ENCODE measurements at places on chromosomes 12 and 14.
A peak's percentile ranks its signal among the peaks of the same experiment; 100 is the strongest.

GRCh38 chr14:76884853-76885276 is 58.7 kb downstream of the LRRC74A start:
- DNase-seq: no peak

DNA sequence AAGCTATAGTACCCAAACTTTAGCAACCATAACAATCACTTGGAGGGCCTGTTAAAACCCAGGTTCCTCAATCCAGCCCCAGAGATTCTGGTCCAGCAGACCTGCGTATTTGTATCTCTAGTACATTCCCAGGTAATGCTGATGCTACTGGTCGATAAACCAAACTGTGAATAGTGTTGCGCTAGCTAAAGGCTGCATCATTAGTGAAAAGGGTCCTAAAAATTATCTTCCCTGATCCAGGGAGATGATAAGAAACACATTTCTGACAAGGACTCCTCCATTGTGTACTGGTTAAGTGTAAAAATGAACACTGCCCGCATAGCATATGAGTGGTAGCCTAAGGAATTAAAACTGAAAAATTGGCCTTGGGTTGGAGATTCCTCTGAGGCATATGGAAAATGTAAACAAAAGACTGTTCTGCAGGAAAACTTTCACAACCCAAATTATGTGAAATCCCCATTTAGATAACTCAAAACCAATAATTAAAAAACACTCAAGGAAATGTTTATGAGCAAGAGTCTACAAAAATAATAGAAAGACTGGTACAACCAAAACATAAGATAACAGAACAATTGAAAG is 322.7 kb downstream of the CEP128 start:
- DNase-seq: no peak

- DNase-seq: no peak
These were observed 507 bp downstream of the SPTSSA start for GRCh38 chr14:34461334-34462131.

- no peak for DNase-seq
These were observed 103.9 kb upstream of the RFLNA start for GRCh38 chr12:124191024-124191359.

- DNase-seq: peak; percentile 77
These were observed 1030.4 kb downstream of the TMEM121 start for GRCh38 chr14:106556665-106557289.

DNA sequence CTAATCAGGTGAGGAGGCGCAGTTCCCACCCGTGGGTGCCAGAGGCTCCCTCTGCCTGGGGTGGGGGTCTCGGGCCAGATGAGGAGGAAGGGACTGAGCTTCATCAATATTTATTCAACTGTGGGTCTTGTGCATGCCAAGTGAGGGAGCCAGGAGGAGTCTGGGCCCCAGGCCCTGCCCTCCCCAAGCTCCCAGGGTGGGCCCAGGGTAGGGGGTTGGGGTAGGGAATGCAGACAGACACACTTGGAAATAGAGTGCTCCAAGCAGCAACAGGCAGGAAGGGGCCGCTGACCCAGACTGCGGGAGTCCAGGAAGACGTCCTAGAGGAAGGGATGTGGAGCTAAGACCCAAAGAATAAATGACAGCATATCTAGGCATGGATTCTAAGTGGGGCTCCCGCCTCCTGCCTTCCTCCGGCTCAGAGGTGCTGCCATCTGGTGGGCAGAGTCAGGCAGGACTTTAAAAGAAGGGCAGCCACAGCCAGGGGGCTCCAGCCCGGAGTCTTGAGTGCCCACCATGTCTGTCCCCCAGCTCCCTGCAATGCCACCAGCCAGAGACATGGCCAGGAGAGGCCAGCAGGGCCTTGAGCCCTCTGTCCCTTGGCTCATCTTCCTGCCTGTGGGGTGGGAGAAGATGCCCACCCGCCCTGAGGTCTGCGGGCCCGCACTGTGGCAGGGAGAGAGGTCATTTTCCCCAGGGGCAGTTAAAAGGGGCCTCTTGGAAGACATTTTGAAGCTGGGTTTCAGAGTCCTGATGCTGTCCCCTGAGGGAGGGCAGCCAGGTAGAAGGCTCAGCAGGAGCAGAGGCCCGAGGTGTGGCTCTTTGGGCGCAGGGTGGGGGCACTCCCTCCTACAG is 70.1 kb downstream of the PHETA1 start:
- DNase-seq: peak; percentile 57

GRCh38 chr12:45050751-45051571 is at the start of gene DBX2:
Gene DBX2, minus strand, starts transcription at chr12:45051099. Its CDS starts 172 bp downstream, at chr12:45050927.
- DNase-seq: no peak

DNA sequence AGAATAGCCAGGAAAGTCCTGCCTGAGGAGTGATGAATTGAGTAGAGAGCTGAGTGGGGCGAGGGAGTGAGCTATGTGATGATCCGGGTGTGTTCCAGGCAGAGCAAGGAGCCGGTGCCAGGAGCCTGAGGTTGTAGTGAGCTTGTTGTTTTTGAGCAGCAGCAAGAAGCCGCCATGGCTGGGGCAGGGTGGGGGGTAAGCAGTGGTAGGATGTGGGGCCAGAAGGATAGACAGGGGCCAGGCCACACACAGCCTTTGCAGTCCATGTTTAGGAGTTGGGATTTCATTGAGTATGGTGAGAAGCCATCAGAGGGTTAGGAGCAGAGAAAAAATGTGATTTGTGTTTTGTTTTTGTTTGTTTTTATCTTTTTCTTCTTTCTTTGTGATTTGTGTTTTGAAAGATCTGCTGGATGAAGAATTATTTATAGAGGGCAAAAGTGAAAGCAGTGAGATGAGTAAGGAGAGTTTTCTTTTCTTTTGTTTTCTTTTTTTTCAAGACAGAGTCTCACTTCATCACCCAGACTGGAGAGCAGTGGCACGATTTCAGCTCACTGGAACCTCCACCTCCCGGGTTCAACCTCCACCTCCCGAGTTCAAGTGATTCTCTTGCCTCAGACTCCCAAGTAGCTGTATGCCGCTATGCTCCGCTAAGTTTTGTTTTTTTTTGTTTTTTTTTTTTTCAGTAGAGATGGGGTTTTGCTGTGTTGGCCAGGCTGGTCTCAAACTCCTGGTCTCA is 92.3 kb upstream of the BCAT1 start:
- no peak for DNase-seq

GRCh38 chr14:70907996-70908934 is 1.0 kb downstream of the PCNX1 start:
- DNase-seq: peak; percentile 68

DNA sequence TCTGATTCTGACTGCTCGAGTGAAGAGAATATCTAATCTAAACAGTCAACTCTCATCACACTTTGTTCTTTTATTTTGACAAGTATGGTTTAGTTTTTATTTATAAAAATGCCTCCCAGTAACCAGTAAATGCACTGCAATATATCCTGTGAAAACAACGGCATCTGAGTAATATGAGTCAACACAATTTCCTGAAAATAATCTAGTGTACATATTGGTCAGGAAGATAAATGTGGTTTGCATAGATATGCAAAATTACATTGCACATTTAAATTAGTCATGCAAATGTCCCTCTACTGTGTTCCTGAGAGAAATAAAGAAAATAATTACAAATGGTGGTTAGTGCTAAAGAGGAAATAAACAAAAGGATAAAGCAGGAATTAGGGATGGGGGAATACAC is 1190.7 kb upstream of the SEL1L start:
- no peak for DNase-seq

GRCh38 chr14:68085742-68086141 is 266.2 kb downstream of the RAD51B start:
- DNase-seq: no peak

Measured in activated T-cell treated with anti-CD3 and anti-CD28 coated beads, Interleukin-2, amount 50 U/mL, for 1 hour (primary cell).